ENCODE measurements at places on chromosomes 7 and 10.

GRCh38 chr7:13979671-13980435, 9.6 kb downstream of the ETV1 start:
- no peak for DNase-seq

DNA sequence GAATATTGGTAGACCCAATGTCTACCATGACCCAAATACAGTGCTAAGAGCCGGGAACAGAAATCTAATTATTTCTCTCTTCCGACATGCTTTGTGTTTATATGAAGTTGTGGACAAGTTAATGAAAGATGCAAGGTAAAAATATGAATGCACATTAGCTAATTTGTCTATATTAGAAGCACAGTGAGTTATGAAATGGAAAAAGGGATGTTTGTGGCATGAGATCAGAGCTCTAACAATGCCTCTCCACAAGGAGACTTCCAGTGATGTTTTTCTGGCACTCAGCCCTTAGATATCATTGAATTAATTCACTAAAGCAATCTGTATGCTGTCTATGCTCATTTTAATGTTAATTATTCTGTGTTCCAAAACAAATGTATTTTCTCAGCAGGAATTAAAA, 897.2 kb downstream of the CNTNAP2 start:
- DNase-seq: no peak

DNA sequence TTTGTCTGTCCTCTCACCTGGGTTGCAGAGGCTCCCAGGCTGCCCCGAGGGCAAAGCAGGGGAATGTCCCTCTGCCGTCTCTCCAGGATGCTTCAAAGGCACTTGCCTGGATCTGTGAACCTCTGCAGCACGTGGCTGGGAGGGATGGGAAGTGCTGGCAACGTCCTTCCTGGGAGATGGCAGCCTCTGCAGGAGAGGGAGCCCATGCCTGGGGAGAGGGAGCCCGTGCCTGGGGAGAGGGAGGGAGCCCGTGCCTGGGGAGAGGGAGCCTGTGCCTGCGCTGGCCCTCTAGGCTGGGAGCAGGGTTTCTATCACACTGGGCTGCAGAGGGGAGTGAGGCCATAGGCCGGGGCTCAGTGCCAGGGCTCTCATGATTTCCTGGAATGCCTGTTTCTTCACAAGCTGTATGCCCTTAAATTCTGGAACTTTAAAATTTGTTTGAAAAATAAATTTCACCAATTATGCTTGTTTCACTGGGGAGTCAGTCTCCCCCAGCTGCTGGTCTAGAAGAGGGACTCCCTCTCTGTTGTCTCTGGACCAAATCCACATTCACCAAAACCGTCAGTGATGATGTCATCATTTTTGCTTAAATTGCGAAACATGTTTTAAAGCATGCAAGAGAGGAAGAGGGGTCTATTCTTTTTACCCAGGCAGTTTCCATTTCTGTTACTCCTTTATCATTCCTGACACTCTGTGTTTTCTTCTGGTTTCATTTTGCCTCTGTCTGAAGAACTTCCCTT, 135.7 kb downstream of the DNAJB6 start:
- DNase-seq: no peak

DNA sequence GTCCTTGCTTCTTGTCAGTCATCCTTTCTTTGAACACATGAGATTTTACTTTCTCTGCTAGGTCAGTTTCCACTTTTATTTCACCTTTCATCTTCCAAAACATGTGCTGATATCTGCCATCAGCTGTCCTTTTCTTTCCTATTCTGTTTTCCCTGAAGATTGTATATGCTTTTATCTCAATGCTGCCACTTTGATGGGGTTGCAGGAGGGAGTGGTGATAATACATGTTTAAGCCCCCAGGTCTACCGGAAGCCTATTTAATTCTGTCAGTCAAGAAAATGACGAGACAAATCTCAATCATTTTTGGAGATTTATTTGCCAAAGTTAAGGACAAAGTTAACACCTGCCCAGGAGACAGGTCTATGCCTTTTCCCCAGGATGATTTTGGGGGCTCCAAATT, 73.8 kb downstream of the MRPL32 start:
- no peak for DNase-seq

DNA sequence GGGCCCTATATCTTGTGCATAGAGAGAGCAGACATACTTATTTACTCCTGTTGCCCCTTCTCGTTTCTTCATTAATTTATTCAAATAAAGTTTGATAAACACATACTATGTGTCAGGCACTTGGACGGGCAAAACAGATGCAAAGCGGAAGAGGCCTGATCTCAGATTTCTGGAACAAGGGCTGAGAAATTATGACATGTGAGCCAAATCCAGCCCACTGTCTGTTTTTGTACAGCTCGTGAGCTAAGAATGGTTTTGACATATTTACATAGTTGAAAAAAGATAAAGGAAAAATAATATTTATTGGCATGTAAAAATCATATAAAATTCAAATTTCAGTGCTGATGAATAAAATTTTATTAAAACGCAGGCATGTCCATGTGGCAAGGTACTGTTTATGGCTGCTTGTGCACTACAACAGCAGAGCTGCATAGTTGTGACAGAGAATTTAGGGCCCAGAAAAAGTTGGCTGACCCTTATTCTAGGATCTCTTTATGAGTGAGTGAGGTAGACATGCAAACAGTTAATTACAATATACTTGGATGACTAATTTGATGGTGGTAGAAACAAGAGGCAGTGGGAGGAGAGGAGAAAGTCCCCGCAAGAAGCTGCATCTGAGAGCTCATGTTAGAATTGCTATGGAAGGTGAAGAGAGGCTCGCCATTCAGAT, 68.1 kb upstream of the ITPRID1 start:
- DNase-seq: no peak

- no peak for DNase-seq
Observed at GRCh38 chr7:155997431-155998327, 185.4 kb upstream of the SHH start.

GRCh38 chr10:110762109-110762848, 109.4 kb upstream of the PDCD4 start:
- no peak for DNase-seq

GRCh38 chr10:95526044-95526443, 35.1 kb downstream of the SORBS1 start:
- DNase-seq: no peak

DNA sequence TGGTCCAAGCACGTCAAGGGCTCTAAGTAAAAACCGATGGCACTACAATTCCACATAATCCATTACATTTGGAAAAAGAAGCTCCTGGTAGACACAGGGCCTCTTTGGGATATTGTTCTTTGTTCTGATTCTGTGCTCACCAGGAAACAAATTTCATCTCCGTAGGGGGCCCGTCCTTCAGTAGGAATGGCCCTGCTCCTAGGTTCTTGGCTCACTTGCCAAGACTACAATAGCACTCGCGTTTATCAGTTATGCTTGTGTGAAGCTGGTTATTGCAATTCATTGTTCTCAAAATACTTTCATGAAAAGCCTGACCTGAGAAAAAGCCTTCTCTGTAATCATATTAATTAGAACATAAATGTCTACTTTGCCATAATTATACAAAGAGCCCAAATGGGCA, 10.3 kb upstream of the ZC3HAV1L start:
- no peak for DNase-seq

DNA sequence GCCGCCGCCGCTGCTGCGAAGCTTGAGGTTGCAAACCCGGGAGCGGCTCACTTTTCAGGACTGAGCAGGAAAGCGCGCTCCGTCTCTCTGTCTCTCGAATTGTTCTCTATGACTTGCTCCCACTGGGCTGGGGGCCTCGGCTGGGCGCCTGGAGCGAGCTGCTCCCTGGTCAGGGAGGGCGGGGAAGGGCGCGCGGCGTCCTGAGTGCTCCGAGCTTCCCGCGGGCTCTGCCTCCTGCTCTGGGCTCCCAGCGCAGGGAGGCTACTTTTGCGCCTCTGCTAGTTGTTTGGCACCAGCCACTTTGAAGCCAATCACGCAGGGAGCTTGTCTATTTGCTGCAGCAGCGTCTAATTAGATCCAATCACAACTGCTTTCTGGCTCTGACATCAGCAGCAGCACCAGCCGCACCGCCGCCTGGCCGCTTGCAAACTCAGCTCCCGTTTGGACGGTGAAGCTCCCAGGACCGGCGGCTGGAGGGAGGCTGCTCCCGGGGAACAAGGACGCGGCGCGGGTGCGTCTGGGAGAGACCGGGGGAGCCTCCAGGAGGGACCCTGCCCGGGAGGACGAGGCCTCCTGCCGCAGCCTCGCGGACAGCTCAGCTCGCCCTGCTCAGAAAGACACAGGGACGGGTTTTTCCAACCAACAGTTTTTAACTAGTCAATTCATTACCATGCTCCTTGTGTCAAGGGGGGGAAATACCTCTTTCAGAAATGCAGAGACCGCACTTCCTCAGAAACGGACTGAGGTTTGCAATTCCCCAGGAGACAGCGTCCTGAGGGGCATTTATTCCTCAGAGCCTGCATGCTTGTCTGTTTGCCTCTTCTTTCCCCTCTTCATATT, at the start of gene ADARB2:
TSS of gene ADARB2 (minus strand) at position 304 of the 840 bp plus-strand sequence.
- peak; percentile 25 for DNase-seq

DNA sequence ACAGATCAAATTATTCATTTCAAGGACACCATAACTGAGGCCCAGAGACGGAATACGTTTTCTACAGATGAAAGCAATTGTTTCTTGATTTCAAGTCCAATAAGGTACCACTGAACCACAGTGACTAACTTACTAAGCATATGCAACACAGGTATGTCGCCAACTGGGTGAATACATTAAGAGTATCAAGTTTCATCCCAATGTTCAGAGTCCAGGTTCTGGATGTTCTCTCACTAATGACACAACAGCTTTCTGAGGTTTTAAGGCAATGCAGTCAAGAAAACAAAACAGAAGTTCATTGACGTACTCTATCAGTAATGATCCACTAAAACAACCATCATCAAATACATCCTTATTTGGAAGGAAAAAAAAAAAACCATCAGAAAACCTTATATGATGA, 35.8 kb downstream of the NSUN6 start:
- DNase-seq: no peak

- no peak for DNase-seq
Observed at GRCh38 chr10:82378146-82378545, 503.2 kb downstream of the NRG3 start.

GRCh38 chr7:100441641-100442535, 5.6 kb upstream of the PPP1R35 start:
- DNase-seq: no peak

- DNase-seq: no peak
Observed at GRCh38 chr7:99037327-99037940, 106.5 kb downstream of the SMURF1 start.

DNA sequence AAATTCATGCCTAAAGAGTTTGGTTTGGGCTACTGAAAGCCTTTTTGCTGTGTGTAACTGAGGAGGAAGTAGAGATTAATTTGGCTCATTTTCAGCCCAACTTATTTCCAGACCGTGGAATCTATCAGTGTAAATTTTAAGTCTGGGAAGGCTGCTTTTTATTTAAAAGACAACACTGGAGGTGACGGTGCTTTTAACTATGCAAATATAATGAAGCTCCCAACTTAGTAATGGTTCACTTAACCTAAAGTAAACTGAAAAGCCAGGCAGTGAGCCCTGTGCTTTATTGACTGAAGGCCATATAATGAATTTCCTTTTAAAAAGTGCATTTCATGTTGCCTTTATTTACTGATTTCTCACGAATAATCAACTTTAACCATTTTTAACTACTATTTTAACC, 127.2 kb downstream of the NPY start:
- no peak for DNase-seq

DNA sequence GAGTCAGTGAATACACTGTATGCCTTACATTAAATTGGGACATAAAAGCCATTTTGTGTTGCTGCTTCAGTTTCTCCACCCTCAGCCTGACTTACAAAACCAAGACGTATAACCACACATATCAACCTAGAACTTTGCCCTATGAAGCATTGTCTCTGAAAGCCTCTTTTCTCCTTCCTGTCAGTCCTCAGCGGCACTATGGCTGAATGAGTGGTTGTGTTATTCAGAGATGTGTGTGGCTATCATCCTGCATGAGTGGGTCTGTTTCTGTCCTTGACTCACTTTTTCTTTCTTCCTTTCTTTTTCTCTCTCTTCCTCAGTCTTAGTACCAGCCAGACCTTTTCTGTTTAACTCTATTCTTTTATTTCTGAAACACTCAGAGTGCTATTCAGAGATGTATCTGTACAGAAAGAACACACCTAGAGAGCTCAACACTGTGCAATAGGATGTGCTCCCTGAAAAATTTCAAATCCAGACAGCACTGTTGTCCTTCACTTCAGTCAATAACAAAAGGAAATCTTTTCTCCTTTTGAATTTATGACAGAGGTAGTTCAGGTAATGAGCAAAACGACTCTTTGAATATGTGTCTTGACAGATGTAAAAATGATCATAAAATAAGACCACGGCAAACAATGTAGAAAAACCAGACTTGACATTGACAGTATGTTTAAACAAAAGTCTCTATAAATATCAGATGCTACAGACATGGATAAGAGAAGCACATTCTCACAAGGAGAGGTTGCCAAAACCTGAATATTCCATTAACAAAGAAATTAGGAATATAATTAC, 163.3 kb upstream of the FEZF1 start:
- DNase-seq: no peak

GRCh38 chr10:9796564-9796963, 1221.1 kb upstream of the CELF2 start:
- no peak for DNase-seq

DNA sequence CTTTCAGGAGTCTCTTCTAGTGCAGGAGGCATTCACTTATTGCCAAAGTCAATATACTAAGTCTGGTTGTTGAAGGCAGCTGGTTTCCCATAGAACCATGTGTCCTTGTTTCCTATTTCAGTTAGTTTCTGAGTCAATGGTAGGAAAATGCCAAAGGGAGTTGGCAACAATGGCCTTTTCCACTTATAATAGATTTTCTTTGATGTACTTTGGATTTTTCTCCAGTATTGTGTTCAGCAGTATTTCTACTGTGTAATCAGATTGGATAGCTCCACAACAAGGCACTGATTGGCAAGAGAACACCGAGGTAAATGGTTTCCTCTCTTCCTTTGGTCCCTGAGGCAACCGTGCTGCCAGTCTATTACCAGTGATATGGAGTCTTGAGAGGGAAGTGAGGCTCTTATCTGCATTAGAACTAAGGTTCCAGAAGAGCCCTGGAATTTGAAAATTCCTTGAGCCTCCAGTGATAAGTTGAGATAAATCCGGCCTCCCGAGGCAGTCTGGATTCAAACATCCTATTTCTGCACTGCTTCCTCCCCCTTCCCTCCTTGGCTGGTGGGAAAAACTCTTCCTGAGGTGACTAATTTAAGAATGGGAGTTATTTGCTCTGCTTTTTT, 7.9 kb upstream of the SEPTIN7 start:
- no peak for DNase-seq

GRCh38 chr10:14837003-14837756, 657 bp downstream of the CDNF start:
- DNase-seq: no peak

GRCh38 chr7:112370436-112370835, 79.8 kb upstream of the IFRD1 start:
- DNase-seq: no peak

- no peak for DNase-seq
Observed at GRCh38 chr7:50446542-50446960, 3.6 kb downstream of the FIGNL1 start.

DNA sequence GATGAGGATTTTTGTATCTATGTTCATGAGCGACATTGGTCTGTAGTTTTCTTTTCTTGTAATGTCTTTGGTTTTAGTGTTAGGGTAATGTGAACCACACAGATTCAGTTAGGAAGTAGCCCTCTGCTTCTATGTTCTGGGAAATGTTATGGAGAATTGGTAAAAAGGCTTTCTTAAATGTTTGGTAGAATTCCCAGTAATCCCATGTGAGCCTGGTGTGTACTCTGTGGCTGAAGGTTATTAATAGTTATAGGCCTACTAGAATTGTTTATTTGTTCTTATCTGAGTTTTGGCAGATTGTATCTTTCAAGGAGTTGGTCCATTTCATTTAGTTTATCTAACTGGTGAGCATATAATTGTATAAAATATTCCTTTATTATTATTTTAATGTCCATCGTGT, 484.6 kb upstream of the GHITM start:
- DNase-seq: no peak

GRCh38 chr7:138625849-138626230, 75.3 kb downstream of the SVOPL start:
- DNase-seq: no peak

All from activated naive CD4-positive, alpha-beta T cell treated with anti-CD3 and anti-CD28 coated beads, Interleukin-2, amount 50 U/mL, for 16 hours (primary cell).